Hair follicular keratinocyte (primary cell): ENCODE measurements at places on chromosomes 11 and 22. TPM values are rescaled to one million over a fixed set of nuclear protein-coding genes. Genes with fewer than 3 reads are reported as not detected.

Gene DGCR6L
- total RNA-seq: 56.6 and 57.9 TPM in 2 replicates

Gene TENM4
- total RNA-seq: 9.4 and 15.3 TPM in 2 replicates

Gene SHANK2
- 0.80 and 7.3 TPM in 2 replicates for total RNA-seq

Gene UBQLN3
- not detected in 2 replicates for total RNA-seq

Gene SCUBE2
- 0.34 and 1.3 TPM in 2 replicates for total RNA-seq

Gene CASP4
- total RNA-seq: 126 and 167 TPM in 2 replicates

Gene DLG2
- 0.08 TPM in 1 of 2 replicates, not detected in the other for total RNA-seq

Gene CASP5
- total RNA-seq: not detected in 2 replicates

Gene SAA4
- total RNA-seq: not detected in 2 replicates

Gene C11orf21
- total RNA-seq: not detected in 2 replicates

Gene P4HA3
- 1.1 and 3.7 TPM in 2 replicates for total RNA-seq

Gene MRPL48
- 54.0 and 67.7 TPM in 2 replicates for total RNA-seq

Gene TCN1
- total RNA-seq: 0.08 and 0.68 TPM in 2 replicates

Gene PARVA
- 17.7 and 23.0 TPM in 2 replicates for total RNA-seq

Gene OR4A16
- total RNA-seq: not detected in 2 replicates

Gene FAM180B
- total RNA-seq: not detected in 2 replicates

Gene TREH
- not detected in 2 replicates for total RNA-seq
